ENCODE measurements at places on chromosomes 3 and 15. TPM values are rescaled to one million over a fixed set of nuclear protein-coding genes. Genes with fewer than 3 reads are reported as not detected.

GRCh38 chr3:30467596-30468238 lies 138.7 kb upstream of the TGFBR2 start:
- no peak overlapping the region for H3K4me3 ChIP-seq
- no peak for DNase-seq
- peaks cover 13% of the 10 kb centered on the region for H3K4me1 ChIP-seq
- H3K27me3 ChIP-seq = no peaks in the 10 kb centered on the region
- H3K36me3 ChIP-seq = no peaks in the 10 kb centered on the region
- H3K27ac ChIP-seq = no peak overlapping the region

- DNase-seq = no peak
- no peaks in the 10 kb centered on the region for H3K36me3 ChIP-seq
- H3K4me3 ChIP-seq = no peak overlapping the region
- no peak overlapping the region for H3K27ac ChIP-seq
Measured at GRCh38 chr15:43238671-43239131, 17.9 kb upstream of the EPB42 start.

- no peak overlapping the region for H3K27ac ChIP-seq
- no peaks in the 10 kb centered on the region for H3K4me1 ChIP-seq
- peaks cover 21% of the 10 kb centered on the region for H3K36me3 ChIP-seq
- no peak overlapping the region for H3K4me3 ChIP-seq
- no peak for DNase-seq
Measured at GRCh38 chr15:75929799-75930565, 26.3 kb downstream of the FBXO22 start.

Gene CPNE9
- not detected for total RNA-seq

Gene DNASE1L3
- not detected for total RNA-seq
